ENCODE measurements at places on chromosomes 12 and 14.

DNA sequence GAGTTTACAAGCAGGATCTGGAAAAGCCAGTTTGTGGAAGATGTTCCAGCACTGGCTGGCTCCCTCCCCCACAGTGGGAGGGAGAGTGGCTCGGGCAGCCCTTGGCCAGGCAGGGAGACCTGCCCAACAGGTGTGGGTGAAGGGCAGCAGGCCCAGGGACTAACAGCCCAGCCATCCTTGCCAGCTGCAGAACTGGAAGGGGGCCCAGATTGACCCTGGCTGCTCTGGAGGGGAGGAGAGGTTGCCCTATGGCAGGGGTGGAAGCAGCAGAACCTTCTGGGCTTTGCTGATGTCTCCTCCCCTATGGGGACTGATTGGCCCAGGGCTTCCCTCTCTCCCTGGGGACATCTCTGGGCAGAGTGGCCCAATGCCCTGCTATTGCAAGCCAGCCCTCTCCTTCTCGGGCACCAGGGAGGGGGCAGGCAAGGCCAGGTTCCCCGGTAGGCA is 20.5 kb downstream of the IRF2BPL start:
- DNase-seq = no peak

GRCh38 chr12:121562488-121562887 is 18.3 kb downstream of the KDM2B start:
- no peak for DNase-seq

DNA sequence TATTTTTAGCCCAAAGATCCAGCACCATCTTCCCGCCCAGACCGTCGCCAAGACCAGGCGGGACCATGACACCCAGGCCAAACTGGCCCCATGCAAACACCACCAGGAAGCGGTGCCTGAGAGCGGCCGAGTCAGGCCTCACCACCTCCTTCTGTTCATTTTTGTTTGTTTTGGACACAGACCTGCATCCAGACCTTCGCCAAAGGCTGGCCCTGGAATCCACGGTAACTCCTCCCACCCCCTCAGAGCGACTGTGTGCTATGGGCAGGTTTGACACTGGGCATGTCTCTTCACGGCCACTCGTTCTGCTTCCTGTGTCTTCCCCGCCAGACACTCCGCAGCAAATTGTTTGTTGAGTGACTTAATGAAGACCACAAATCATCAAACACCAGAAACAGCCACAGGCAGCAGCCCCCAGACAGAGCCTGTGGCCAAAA is 47.1 kb downstream of the NCOR2 start:
- no peak for DNase-seq

DNA sequence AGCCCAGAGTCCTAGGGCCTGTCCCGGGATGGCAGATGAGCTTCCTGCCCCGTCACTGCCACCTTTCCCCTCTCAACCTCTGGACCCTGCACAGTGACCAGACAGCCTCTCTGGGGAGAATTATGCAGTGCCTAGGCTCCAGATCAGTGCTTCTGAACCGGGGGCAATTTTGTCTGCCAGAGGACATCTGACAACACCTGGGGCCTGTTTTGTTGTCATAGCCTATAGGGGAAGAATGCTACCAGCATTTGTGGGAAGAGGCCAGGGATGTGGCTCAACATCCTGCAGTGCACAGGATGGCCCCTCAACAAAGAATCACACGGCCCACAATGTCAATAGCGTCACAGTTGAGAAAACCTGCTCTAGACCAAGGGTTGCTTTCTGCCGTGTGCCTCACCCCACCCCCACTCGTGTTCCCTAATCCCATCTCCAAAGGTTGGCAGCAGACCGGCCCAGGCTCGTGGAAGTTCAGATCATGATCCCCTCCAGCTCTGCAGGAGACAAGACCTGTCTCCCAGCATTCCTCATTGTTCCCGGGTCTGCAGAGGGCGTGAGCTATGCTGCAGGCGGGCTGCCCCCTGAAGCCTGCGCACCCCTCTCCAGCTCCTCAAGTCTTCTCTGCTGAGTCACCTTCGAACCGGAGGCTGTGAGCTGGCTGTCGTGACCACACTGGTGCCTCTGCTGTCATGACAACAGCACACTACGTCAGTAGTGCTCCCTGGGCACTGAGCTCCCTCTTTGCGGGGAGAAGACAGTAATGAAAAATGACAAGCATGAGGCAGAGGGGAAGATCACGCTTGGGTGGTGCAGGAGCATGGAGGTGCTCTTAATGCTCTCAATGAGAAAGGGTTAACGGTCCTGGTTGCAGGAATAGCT is 2.0 kb upstream of the GAPDH start:
- DNase-seq = no peak

DNA sequence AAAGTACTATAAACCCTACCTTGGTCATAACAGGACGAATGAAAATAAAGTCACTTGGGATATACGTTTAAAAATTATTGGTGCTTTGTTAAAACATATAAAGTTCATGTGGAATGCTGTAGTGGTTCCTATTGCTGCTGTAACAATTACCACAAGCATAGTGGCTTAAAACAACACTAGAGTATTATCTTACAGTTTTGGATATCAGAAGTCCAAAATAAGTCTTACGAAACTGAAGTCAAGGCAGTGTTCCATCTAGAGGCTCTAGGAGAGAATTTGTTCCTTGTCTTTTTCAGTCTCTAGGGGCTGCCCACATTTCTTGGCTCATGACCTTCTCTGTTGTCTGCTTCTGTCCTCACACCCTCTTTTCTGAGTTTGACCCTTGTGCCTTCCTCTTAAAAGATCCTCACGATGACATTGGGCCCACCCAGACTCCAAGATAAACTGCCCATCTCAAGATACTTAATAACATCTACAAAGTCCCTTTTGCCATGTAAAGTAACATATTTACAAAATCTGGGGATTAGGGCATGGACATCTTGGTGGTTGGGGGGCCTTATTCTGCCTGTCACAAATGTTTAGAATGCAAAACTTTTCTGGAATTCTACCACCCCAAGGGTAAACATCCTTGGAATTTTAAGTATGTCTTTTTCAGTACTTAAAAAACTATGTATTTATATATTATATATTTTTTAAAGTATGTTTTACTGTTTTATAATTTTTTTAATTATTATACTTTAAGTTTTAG is 178.1 kb downstream of the ETNK1 start:
- no peak for DNase-seq

- DNase-seq = no peak
These were observed 391.8 kb downstream of the RAD51B start for GRCh38 chr14:68211421-68211820.

- DNase-seq = no peak
These were observed 54.8 kb upstream of the PTHLH start for GRCh38 chr12:28027328-28027727.

DNA sequence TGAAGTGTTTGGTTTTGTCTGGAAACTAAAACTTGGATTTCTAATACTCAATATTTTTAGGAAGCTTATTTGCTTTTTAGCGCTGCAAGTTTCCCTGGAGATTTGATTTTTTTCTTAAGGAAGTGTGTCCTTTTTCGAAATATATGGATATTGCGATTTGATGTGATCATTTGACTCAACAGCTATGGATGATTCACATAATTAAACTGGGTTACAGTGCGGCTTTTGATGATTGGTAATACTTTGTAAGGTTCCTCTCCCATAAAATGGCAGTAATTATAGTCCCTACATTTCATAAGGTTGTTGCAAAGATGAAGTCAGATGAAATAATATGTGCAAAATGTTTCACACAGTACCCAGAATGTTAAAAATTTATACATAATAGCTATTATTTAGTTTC is 13.1 kb downstream of the LDHB start:
- no peak for DNase-seq

DNA sequence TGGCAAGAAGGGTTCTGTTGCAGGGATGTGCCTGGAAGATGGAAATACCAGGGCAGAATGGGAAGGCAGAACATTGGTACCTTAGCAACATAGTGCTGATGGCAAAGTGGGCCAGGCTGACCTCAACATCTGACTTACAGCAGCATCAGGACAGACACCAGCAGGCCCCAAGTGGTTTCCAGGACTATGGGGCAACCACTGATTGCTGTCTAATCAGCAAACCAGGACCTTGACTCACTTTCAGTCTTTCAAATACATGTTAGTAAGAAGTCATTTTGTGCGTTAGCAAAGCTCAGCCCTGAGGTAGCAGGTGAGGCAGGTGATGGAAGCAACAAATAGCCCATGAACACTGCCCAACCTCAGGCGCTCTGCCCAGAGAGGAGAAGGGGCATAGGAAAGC is 4.7 kb upstream of the SPTSSA start:
- no peak for DNase-seq

DNA sequence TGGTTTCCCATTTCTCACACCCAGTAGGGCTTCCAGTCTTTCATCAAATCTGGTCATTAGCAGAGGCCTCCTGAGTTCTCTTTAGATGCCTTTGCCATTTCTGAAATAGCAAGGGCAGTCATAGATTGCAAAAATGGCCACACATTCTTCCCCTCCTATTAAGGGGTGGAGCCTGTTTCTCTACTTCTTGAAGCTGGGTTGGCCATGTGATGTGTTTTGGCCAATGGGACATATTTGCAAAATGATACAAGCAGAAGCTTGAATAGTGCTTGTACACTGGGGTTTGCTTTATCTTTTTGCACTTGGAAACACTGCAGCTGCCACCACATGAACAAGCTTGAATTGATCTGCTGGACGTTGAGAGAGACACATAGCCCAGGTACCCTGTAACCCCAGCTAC is 109.3 kb downstream of the VRK1 start:
- no peak for DNase-seq

DNA sequence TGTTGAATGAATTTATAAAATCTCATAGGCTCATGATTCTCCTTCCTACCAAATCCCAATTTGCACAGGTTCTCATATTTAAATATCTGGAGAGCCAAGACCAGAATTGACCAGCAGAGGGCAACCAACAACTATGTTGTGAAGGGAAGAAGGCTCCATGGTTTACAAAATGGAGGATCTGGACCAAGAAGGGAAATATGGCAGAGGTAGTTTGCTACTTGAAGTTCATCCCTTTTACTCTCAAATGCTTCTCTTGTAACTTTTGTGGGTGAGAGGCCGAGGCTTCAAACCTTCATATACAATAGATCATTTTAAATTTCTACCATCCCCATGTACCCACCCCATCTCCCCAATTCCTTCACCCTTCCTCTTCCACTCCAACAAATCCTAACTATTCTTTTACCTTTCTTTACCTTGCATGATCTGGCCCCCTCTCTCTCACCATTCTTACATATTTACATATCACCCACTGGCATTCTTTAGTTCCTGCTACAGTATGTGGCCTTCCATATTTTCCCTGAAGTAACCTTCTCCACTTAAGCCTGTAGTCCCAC is 3.8 kb upstream of the SMARCC2 start:
- peak; percentile 62 for DNase-seq

- no peak for DNase-seq
These were observed at the start of gene PLXNC1 for GRCh38 chr12:94147991-94148738. Gene PLXNC1 (plus strand): TSS chr12:94148577. CDS start chr12:94148972, 395 bp downstream.

GRCh38 chr14:21268617-21269251 is 508 bp downstream of the HNRNPC start:
- no peak for DNase-seq

DNA sequence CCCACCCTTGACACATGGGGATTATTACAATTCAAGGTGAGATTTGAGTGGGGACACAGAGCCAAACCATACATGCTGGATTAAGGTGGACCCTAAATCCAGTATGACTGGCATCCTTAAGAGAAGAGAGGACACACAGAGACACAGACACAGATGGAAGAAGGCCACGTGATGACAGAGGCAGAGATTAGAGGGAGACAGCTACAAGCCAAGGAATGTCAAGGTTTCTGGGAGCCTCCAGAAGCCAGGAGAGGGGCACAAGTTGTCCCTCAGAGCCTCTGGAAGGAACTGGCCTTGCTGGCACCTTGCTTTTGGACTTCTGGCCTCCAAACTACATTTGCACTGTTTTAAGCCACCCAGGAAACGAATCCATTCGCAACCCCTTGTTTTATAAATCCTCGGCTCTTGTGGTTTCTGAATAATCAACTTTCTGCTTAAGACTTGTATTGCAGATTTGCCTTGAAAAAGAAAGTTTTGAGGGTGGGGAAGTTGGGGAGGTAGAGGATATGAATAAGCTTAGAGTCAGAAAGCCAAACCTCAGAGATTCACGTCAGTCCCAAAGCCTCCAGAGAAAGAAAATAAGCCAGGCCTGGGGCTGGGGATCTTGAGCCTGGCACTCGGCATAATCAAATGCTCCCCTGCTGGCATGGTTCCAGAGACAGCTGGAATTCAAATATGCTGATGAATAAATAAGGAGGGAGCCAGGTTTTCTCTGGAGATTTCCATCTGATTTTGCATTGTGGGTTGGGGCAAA is 224.2 kb upstream of the PWP1 start:
- no peak for DNase-seq

GRCh38 chr12:88529531-88530488 is 50.5 kb downstream of the KITLG start:
- DNase-seq = no peak

- no peak for DNase-seq
These were observed 7.1 kb downstream of the PTHLH start for GRCh38 chr12:27965411-27965810.

DNA sequence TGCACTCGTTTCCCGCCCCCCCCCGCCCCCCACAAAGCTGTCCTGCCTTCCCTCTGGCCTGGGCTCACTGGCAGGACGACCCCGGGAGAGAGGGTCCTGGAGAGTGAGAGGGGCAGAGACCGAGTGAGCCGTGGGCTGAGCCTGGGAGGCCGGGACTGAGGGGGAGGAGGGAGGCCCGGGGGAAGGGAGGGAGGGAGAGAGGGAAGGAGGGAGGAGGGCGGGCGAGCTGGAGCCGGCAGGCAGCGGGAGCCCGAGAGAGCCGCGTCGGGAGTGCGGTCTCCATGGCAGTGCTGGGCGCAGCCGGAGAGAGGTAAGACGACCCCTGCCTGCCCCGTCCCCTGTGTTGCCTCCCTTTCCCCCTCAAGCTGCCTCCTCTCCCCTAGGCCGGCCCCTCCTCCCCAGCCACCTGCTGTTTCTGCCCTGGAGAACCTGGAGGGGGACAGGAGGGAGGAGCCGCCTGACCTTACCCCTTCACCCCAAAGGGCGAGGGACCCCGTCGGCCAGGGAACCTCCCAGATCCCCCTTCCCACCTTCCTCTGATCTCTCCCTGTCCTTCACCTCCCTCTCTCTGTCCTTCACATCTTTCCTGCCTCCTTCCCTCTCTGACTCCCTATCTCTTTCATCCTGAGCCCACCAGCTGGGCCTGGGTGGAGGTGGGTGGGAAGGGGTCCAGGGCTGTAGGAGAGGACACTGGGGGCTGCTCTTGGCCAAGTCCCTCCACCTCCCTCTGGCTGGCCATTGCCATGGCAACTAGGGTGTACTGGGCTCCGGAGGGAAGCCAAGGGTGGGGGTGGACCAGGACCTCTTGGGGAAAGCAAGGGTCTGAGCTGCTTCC is at the start of gene GPR162:
TSS of gene GPR162 (plus strand) at position 231 of the 835 bp plus-strand sequence. CDS start 2,078 bp downstream, outside the sequence.
- DNase-seq = no peak

GRCh38 chr12:75655315-75655806 is 144.0 kb upstream of the KRR1 start:
- DNase-seq = no peak

DNA sequence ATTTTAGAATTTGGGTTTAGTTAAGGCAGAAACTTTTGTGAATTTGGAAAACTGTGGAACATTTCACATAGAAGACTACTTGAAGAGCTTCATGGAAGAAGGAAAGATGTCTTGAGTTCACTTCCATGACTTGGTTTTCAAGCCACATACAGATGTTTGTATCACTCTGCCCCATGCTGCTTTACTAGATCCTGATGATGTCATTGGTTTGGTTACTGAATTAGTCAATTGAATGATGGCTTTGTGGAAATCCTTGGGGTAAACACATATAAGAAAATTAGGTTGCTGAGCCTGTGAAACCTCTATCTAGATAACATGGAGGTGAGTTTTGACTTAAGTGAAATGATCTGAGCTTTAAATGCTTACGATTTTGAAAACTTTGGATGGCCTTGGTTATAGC is 90.6 kb downstream of the LRRK2 start:
- no peak for DNase-seq
